NCI-H1092 (cell line): ENCODE measurements at places on chromosomes 2 and 18.

GRCh38 chr18:23945416-23946079 is 69.0 kb upstream of the TTC39C start:
- no peak for DNase-seq

DNA sequence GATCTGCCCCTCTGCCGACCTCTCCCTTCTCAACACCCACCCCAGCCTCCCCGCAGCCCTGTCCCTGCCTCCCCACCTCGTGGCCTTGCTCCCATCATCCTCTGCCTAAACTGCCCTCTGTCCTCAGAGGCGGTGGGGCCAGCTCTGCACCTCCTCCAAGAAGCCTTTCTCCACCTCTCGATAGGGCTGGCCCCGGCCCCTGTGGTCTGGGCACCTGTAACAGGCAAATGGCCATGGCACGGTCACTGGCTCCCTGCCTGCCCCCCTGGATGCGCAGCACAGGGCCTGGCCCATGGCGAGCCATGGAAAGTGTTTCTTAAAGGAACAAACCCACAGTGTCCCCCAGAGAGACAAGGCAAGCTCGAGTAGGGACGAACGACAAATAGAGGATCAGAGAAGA is 42.0 kb downstream of the MYO7B start:
- DNase-seq = no peak

DNA sequence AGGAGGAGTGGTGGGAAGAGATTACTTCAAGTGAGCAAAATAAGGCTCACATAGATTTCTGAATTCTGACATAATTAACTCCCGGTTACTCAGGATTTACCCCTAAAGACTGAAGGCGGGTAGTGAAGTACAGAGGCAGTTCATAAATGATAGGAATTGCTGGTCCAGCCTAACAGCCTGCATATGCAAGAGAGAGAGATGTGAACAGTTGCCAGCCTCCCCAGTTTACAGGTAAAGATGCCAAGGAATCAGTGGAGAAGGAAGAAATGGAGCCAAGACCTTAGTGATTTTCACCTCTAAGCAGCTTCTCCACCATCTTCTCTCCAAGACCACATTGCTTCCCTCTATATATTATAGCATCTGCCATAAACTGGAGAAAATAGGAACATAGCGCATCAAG is 91.8 kb upstream of the THUMPD2 start:
- no peak for DNase-seq

DNA sequence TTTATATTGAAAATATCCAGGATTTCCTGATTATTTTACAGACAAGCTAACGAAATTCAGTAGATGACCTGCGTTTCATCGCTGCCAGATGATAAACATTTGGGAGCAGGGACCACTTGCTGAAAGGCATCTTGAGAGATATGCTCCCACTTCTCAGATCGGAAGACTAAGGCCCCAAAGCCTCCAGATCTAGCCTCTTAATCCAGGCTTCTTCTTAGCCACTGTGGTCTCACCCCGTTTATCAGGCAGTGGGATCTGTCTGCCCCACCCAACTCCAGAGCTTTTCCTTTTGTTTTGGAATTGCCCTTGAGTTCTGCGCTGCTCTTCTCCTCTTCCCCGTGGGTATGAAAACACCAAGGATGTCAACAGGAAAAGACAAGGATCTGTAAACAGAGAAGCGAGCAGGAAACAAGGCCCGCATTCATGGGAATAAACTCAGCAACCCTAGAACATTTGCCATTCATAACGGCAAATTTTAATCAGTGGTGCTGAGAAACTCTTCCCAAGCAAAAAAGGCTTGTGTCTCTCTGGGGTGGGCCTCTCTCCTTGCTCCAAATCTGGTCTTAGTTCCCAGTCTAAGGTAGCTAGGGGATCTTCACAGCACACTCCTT is 21.4 kb downstream of the MYL12B start:
- DNase-seq = no peak

DNA sequence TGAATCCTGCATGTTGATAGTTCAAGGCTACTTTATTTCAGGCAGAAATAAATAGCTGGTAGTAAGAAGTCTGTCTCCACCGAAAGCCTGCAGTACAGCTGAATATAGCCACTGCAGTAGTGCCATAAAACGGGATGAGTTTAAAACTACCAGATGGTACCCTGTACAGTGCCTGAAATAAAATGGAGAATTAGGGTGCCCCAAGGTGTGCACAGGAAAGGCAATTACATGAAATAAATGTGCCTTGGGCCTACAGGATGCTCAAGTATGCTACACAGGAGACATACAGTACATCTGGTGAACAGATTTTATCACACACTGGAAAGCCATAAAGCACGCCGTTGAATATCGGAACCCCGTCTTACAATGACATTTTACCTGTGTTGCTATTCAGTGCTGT is 447.7 kb upstream of the HNRNPA3 start:
- no peak for DNase-seq

DNA sequence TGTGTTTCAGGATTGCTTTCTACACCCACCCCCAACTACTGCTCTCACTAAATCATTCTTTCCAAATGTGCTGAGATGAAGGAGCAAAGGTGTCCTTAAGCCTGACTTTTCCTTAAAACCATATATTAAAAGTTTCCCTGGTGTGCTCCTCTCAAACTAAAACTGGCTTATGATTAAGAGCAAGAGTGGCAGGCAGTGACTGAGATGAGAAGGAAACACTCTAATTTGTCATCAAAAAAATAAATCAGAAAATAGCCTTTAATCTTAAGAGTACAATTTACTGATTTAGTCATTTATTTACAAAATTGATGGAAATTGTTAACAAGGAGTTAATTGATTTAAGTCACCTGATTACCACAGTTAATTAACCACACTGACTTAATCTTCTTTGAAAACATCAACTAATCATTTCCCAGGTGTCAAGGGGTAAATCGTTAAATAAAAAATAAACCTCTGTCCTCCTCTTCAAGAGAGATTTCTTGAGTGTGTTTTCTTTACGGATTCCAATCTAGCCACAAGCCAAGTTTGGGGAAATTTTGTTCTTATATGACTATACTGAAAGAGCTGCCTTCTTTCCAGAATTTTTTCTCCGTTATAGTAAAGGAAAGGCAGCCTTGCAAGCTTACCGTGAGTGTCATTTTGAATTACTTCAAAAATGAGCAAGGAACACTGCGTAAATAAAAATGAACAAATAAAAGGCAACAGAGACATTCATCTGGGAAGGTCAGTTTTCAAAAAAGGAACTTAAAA is 17.4 kb downstream of the LRP2 start:
- no peak for DNase-seq
